GM04504 (cell line): ENCODE measurements at places on chromosomes 5 and 9.
A peak's percentile ranks its signal among the peaks of the same experiment; 100 is the strongest.

- no peak for DNase-seq
These were observed 317.2 kb downstream of the ZSWIM6 start for GRCh38 chr5:61649231-61649630.

- no peak for DNase-seq
These were observed 118.0 kb downstream of the GPBP1 start for GRCh38 chr5:57291894-57292293.

- no peak for DNase-seq
These were observed 30.8 kb downstream of the CD180 start for GRCh38 chr5:67165526-67166459.

DNA sequence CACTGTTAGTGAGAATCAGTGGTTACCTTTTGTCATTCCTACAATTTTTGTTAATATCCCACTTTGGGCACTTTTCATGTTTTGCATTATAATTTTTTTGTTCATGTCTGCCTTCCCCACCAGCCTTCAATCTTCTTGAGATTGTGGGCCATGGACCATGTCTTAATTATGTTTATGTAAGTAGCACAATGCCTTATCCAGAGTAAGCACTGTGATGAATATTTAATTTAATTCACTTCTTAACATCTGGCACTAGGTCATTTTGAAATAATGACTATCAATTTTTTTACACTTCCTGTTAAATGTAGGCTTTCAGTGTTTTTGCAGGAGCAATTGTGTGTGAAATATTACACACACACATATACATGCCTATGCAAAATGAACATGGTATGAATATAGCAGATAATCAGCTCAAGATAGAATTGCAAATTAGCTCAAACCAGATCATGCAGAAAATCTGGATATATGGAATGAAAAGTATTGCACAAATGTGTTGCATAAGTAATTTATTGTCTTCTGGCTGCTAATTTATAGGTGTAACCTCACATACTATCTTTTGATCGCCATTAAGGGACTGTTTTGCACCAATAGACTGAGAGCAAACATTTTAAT lies 5.3 kb upstream of the SHOC1 start:
- no peak for DNase-seq

GRCh38 chr5:163569284-163569683 lies 63.9 kb downstream of the MAT2B start:
- peak; percentile 4 for DNase-seq

GRCh38 chr9:92612292-92612691 lies 57.6 kb downstream of the IPPK start:
- no peak for DNase-seq

- DNase-seq: no peak
These were observed 58.0 kb downstream of the PTPN3 start for GRCh38 chr9:109440117-109440515.

- no peak for DNase-seq
These were observed 409.3 kb upstream of the SLC24A2 start for GRCh38 chr9:20197976-20198685.

- no peak for DNase-seq
These were observed 661 bp upstream of the SLC25A51 start for GRCh38 chr9:37904445-37905130.

DNA sequence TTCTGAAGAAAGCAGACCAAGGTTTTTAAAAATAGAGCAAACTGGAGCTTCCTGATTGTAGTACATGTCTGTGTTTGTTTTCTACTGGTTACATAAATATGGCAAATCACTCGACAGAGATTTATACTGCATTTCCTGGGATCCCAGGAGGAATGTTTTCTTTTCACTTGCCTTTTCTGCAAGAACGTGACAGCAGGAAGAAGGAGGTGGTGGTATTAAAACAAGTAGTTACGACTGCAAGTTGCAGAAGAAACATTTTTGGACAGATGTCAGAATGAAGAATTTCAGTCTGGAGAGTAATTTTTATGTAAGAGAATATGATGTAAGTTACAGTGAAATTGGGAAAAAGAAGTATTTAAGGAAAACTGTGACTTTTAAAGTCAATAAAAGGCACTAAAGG lies 253.7 kb upstream of the NFIL3 start:
- DNase-seq: peak; percentile 10

DNA sequence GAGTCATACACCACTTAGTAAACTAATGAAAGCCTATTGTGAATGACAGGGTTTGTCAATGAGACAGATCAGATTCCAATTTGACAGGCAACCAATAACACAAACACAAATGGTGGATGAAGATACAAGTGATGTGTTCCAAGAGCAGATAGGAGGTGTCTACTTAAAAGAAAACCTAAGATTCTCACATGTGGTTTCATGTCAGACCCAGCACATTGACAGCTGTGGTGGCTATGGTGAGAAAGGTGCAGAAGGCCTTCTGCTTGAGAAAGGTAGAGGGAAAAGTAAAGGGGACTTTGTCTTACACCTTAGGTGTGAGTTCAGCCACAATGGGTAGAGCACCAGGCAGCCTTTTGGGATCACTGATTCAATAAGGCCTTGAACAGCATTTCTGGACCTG lies 11.2 kb downstream of the ANKRD31 start:
- no peak for DNase-seq
